ENCODE measurements at places on chromosomes 4 and X. TPM values are rescaled to one million over a fixed set of nuclear protein-coding genes. Genes with fewer than 3 reads are reported as not detected.

- no peaks in the 10 kb centered on the region for H3K27me3 ChIP-seq
- no peak overlapping the region for H3K27ac ChIP-seq
- H3K4me3 ChIP-seq = no peak overlapping the region
Measured at GRCh38 chr4:173091362-173091761, 77.2 kb upstream of the GALNT7 start.

DNA sequence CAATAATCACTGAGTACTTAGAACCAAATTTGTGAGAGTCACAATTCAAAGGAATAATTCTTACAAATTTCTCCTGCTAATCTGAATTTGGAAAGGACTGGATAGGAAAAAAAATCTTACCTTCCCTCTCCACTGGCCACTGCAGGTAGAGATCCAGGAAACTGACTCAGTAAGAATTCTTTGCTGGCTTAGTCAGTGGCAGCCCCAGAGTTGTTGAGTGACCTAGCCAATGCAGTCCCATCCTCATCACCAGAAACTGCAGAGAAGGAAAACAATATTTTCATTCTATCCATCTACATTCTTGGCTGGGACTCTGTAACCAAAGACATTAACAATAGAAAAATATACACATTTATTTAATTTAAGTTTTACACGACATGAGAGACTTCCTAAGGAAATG, 572.0 kb downstream of the ADGRL3 start:
- no peak overlapping the region for H3K4me3 ChIP-seq
- H3K4me1 ChIP-seq = no peaks in the 10 kb centered on the region
- DNase-seq = no peak
- H3K36me3 ChIP-seq = no peaks in the 10 kb centered on the region
- H3K27me3 ChIP-seq = no peaks in the 10 kb centered on the region
- H3K27ac ChIP-seq = no peak overlapping the region

GRCh38 chr4:170423137-170423536, 333.4 kb upstream of the AADAT start:
- DNase-seq = no peak
- no peak overlapping the region for H3K4me3 ChIP-seq
- no peaks in the 10 kb centered on the region for H3K36me3 ChIP-seq
- no peaks in the 10 kb centered on the region for H3K27me3 ChIP-seq
- H3K27ac ChIP-seq = no peak overlapping the region

The CD38 gene
- 3.6 TPM for total RNA-seq

GRCh38 chrX:44155126-44155525, 181.9 kb upstream of the NDP start:
- no peaks in the 10 kb centered on the region for H3K27me3 ChIP-seq
- no peaks in the 10 kb centered on the region for H3K4me1 ChIP-seq
- no peak for DNase-seq
- H3K4me3 ChIP-seq = no peak overlapping the region

- no peaks in the 10 kb centered on the region for H3K36me3 ChIP-seq
- no peaks in the 10 kb centered on the region for H3K4me1 ChIP-seq
- H3K27me3 ChIP-seq = no peaks in the 10 kb centered on the region
- H3K27ac ChIP-seq = no peak overlapping the region
- no peak for DNase-seq
Measured at GRCh38 chr4:177632481-177632880, 190.2 kb upstream of the AGA start.
